ENCODE measurements at places on chromosomes 2 and 18.
A peak's percentile ranks its signal among the peaks of the same experiment; 100 is the strongest.

DNA sequence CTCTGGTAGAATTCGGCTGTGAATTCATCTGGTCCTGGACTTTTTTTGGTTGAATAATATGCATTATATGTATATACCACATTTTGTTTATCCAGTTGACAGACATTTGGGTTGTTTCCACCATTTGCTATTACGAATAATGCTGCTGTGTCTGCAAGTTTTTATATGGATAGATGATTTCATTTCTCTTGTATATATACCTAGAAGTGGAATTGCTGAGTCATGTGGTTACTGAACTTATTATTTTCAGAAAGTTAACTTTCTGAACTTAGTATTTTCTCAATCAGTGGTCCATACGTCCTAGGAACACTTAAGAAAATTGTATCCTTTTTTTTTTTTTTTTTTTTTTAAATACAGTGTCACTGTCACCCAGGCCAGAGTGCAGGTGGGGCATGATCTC lies 63.3 kb downstream of the RIF1 start:
- no peak for DNase-seq

DNA sequence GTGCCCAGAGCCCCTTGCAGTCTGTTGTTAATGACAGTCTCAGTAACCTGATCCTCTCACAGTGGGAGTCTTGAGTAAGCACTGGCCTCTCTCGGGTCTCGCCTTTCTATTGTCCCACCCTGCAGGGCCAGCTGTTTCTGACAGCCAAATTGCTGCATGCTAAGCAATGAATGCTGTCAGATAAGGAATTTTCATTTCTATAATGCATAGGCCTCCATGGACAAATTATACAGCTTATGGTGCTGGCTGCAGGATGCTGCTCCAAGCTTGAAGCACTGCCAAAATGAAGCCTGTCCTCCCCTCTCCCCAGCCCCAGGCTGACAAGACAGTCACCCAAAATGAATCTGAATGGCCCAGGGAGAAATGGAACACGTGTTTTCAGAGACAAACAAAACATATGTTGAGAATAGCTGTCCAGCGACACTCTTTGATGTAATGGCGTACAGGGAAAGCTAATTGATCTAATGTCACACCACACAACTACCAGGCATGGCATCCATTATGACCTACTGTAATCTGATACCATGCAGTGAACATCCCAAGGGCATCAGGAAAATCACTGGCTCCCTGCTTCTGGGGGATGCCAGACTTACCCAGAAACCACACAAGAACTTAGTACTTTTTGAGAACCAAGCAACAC lies 36.8 kb downstream of the ACVR1 start:
- DNase-seq = no peak

DNA sequence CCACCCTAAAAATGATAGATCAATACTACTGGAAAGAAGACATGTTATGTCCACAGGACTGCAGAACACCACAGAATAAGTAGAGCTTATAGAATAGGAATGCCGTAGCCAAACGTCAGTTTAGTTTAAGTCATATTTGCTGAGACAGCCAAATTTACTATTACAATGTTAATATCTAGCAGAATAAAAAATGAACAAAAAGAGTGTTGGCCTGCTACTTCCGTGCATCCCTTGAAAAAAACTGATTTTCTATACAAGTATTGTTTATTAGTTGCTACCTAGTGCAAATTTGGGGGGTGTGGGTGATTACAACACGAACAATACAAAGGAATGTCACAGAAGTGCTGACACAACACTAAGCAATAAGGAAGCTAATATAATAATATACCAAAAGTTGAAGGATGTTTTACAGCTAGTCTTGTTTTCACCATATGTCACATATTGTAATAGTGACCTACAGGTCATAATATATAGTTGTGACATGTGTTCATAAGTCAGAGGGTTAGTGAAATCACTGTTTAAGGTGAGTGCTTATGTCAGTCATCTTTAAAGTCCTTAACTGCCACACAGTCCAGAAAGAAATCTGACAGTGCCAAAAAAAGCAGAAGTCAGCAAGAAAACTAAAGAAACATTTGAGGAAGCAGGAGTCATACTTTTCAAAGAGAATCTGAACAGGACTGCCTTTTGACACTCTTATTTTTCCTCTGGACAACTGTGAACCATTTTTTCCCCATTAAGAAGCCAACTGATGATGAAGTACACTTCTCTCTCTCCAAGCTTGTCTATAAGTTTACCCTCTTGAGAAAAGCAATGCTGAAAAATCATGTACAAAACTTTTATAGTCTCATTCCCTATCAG lies 376.4 kb downstream of the ZEB2 start:
- no peak for DNase-seq

GRCh38 chr2:135299658-135300244 lies 231.3 kb downstream of the ZRANB3 start:
- DNase-seq = no peak

GRCh38 chr2:108145557-108146326 lies 94.0 kb upstream of the SULT1C3 start:
- DNase-seq = no peak

GRCh38 chr2:9406529-9407362 lies 16.6 kb downstream of the ITGB1BP1 start:
- DNase-seq = no peak

DNA sequence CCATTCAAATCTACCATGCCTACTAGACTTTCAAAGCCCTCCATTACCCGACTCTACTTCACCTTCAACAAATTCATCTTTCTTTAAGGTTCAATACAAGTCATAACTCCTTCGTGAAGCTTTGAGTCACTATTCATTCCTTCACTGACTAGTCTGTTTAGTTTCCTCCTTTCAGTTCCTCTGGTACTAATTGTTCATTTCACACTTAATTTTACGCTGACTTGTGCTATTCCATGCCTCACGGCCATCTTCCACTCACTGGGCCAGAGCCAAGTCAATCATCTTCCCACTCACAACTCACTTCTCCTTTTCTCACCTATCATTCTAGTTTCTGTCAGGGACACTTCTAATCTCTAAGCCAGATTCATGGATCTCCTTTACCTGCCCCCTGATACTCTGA lies 136.2 kb downstream of the MTX2 start:
- no peak for DNase-seq

DNA sequence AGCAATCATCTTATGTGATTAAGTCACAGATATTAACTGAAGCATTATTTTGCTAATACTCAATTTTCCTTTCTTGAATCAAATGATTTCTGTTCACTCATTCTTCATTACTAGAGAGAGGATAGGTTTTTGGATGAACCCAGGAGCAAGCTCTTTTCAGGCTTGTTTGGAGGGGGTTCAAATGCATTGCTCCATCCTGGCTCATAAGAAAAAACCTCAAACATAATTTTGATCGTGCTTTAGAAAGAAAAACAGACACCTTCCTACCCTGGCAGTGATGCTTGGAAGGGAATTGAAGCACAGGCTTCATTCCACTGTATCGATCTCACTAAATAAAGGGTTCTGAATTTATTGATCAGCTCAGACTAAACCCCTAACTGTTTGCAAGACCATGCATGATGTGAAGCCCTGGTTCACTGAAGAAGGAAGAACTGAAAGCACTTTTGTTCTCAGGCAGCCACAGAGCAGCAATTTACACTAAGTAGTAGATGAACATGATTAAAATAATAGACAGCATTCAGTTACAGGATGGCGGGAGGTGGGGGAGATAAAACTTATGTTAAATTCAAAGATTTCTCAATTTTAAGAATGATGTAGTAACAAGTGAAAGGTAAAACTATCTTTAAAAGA lies 53.4 kb downstream of the CDH2 start:
- no peak for DNase-seq

GRCh38 chr2:25279091-25279651 lies 62.6 kb downstream of the DNMT3A start:
- DNase-seq = peak; percentile 73

- no peak for DNase-seq
Observed at GRCh38 chr2:60512641-60513040, 40.8 kb downstream of the BCL11A start.

GRCh38 chr2:85763831-85764230 lies 10.0 kb downstream of the ATOH8 start:
- no peak for DNase-seq

DNA sequence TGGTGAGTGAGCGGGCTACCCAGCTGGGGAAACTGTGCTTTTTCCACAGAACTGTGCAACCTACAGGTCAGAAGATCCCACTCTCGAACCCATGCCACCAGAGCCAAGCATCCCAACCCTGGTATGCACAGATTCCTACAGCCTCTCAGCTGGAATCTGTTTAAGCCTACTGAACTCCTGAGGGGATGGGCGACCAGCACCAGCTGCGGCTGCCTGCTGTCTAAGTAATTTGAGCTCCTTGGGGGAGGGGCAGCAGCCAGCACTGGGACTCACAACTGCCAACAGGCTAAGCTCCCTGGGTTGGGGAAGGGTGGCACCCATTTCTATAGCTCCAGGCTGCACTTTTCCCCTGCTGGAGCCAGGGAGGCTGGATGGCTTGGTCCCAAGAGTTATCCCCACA lies 11.8 kb downstream of the CYP27C1 start:
- no peak for DNase-seq

- no peak for DNase-seq
Observed at GRCh38 chr18:3162181-3162580, 57.6 kb downstream of the MYOM1 start.

DNA sequence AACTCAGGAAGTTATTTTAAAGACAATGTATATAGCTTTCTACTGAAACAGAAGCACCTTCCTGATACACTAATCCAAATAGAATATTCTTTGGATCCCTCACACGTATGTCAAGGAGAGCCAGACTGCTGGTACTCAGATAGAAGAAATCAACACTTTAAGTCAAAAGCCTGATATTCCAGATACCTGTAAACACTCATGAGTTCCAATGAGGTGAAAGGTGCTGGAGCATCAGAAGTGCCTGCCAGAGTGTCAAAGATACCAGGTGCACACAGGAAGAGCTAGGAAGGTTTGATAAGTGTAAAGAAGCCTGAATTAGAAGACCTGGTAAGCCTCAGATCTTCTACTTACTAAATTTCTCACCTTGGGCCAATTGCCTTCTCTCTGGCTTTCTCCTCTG lies 226.3 kb upstream of the SP5 start:
- DNase-seq = no peak

GRCh38 chr2:42882756-42883155 lies 90.4 kb upstream of the HAAO start:
- no peak for DNase-seq

GRCh38 chr2:126678269-126679065 lies 22.5 kb downstream of the GYPC start:
- no peak for DNase-seq

DNA sequence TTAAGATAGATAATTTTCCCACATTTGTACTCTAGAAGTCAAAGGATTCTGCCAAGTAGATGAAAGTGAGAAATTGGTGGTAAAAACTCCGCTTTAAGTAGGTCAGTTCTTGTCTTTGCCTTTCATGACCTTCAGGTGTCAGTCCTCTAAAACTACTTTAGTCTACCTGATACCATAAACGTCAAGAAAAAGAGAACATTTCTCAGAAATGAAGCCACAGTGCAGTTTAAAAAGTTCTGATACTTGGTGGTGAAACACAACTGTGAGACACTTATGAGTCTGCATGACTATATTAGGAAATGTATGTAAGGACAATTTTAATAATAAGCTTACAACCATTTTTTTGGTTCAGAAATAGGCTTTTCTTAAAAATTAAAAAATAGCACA lies 583.3 kb downstream of the SATB2 start:
- DNase-seq = no peak

All from putamen (tissue), 1 donor.